ENCODE measurements at places on chromosomes 6 and 20.

DNA sequence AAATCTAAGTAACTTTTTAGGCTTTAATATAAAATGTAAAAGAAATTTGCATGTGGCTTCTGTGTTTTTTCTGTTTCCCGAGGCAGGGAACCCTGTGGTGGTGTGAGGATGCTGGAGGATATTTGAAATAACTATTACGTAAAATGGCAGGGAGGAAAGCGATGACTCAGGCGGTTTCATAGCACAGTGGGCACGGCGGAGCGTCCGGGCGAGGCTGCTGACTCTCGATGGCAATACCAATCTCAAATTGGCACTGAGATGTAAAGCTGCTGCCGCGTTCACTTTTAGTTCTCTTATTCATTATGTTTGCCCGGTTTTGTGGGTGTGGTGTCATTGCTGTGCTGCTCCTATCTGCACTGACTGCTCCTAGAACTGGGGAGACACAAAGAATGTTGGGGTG is 254.3 kb downstream of the THBS2 start:
- no peak for DNase-seq

DNA sequence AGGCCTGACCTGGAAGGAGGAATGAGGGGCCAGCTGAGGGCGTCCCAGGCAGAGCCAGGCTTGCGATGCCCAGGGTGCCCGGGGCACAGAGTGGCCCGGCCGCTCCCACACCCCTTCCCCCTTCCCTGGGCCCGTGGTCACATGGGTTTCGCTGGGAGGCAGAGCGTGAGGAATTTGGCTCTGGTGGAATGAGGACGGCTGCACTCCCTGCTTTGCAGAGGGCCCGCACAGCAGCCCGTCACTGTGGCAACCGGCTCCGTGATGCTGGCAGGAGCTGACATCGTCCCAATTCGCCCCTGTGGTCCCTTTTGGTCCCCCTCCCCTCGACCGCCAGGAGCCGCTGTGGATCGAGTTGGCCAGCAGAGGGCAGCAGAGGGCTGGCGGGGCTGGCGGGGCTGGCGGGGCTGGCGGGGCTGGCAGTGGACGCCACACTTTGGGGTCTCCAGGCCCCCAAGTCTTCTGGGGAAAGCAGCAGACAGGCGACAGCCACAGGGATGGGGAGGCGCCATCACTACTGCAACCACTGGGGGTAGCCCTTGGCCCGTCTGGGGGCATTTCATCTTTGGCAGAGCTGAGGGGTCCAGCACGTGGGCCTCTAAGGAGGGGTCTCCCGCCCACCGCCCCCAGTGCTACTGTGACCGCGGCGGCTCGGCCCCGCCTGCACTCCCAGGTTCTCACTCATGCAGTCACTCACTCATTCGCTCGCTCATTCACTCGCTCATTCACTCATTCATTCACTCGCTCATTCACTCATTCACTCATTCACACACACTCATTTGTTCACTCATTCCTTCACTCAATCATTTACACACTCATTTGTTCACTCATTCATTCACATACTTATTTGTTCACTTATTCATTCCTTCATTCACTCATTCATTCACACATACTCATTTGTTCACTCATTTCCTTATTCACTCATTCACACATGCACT is 49.7 kb upstream of the BHLHE23 start:
- DNase-seq: no peak

DNA sequence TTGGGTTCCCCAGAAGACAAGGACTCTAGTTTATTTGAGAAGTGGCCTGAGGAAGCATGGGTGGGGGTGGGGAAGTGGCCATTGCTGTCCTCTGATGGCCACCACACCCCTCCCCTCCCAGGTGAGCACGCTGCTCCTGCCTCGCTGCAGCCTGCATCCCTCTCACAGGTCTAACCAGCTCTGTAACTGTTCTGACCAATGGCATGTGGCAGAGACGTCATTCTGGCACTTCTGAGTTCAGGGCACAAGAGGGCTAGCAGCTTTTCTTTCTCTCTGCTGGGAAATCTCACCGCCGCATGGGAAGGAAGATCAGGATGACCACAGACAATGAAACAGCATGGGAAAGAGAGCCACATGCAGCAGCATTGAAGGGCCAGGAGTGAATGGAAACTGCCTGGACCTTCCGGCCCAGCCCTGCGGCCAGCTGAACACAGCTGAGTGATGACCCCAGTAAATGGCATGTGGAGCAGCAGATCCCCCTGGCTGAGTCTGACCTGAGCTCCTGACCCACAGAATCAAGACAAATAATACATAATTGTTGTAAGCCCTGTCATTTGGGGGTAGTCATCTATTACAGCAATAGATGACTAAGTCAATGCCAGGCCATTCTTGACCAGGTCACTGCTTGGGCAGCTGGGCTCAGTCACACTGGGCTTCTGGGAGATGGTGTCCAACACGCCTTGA is 179.8 kb downstream of the LINC00237 start:
- no peak for DNase-seq

GRCh38 chr6:15427331-15428070 is 181.6 kb downstream of the JARID2 start:
- DNase-seq: no peak

GRCh38 chr20:10221021-10221420 is 2.4 kb downstream of the SNAP25 start:
- no peak for DNase-seq

GRCh38 chr6:11692451-11693376 is 85.9 kb downstream of the ADTRP start:
- DNase-seq: no peak

DNA sequence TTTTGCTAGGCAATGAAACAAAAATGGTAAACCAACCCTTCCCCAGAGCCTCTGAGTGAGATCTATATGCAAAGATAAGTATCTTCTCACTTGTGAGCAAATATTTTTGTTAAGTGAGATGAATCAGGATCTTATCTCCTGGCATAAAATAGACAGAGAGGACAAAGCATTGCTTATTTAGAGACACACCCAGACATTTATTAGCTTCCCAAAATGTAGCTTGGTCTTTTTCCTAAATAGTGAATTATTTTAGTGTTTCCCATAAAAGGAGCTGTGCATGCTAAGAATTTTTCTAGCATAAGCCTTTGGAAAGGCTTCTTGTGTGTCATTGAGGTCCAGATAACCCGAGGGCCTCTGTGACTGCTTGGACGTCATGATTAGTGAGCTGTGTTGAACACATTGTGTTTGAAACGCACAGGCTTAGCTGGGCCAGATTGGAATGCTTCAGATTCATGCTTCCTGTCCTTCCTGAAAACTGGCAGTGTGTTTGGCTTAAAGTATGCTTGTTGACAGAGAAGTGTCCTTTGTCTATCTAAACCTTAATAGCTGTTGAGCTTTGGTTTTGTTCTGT is 16.5 kb downstream of the MTHFD1L start:
- DNase-seq: no peak

- no peak for DNase-seq
These were observed 434.1 kb upstream of the SOX4 start for GRCh38 chr6:21159465-21159864.

- no peak for DNase-seq
These were observed 48.1 kb downstream of the PSMG4 start for GRCh38 chr6:3306848-3307247.

GRCh38 chr6:39543950-39544349 is 181.3 kb downstream of the KIF6 start:
- DNase-seq: no peak

DNA sequence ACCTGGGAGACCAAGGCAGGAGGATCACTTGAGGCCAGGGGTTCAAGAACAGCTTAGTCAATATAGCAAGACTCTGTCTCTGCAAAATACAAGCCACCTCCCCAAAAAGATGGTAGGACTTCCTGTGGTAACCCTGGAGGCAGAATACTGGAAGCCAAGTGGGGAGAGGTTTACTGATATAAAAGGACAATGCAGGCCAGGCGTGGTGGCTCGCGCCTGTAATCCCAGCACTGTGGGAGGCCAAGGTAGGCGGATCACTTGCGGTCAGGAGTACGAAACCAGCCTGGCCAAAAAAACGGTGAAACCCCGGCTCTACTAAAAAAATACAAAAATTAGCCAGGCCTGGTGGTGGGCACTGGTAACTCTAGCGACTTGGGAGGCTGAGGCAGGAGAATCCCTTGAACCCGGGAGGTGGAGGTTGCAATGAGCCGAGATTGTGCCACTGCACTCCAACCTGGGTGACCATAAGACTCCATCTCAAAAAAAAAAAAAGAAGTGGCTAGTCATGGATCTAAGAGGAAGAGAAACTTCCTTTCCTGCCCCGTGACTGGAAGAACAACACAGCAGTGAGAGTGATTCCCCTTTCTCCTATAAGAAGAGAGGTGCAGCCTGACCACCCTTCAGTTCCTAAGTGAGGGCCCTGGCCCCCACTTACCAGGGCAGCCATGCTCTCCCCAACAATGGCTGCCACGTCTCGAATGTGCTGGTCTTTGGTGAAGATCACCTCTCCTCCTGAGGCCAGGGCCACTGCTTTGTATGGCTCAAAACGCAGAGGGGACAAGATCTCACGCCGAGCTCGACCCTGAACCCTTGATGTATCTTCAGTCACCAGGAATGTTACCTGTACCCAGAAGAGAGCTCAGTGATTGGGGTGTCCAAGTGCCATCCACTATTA is 6.2 kb downstream of the SAPCD1 start:
- DNase-seq: no peak

- no peak for DNase-seq
These were observed 41.0 kb downstream of the POU3F2 start for GRCh38 chr6:98875375-98875774.

- no peak for DNase-seq
These were observed 35.2 kb downstream of the DOK5 start for GRCh38 chr20:54510541-54511129.

GRCh38 chr6:154341871-154342270 is 14.7 kb downstream of the IPCEF1 start:
- DNase-seq: no peak

- DNase-seq: no peak
These were observed 83.1 kb downstream of the KCNQ5 start for GRCh38 chr6:72704979-72705378.

DNA sequence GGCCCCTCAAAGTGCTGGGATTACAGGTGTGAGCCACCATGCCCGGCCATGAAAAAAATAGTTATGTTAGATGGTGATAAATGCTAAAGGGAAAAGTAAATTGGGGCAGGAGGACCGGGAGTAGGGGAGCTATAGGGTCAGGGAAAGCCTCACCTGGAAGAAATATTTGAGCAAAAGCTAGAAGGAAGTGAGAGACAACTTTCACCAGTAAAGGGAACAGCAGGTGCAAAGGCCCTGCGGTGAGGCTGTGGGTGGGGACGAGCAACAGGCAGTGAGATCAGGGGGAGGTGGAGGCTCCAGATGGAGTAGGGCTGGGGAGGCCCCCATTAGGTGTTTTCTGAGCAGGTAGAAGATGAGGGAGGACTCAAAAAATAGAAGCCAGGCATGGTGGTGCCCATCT is 16.0 kb downstream of the BCAS4 start:
- DNase-seq: no peak

DNA sequence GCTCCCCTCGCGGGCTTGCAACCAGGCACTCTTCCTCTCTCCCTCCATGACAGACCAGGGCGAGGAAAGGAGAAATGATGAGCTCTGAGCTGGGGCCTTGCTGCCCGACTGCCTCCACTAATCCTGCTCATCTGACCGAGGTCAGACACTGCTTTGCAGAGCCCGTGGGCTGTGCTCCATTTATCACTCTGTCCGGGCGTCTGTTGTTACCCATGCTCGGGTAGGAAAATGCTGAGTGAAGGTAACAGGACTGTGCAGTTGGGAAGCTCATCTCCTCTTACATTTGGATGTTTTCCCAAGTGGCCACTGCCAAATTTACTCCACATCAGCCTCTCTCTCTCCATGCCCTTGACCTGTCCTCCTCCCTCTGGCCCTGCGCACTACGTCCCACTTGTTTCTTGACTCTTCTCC is 14.6 kb downstream of the RPS6KA2 start:
- no peak for DNase-seq

DNA sequence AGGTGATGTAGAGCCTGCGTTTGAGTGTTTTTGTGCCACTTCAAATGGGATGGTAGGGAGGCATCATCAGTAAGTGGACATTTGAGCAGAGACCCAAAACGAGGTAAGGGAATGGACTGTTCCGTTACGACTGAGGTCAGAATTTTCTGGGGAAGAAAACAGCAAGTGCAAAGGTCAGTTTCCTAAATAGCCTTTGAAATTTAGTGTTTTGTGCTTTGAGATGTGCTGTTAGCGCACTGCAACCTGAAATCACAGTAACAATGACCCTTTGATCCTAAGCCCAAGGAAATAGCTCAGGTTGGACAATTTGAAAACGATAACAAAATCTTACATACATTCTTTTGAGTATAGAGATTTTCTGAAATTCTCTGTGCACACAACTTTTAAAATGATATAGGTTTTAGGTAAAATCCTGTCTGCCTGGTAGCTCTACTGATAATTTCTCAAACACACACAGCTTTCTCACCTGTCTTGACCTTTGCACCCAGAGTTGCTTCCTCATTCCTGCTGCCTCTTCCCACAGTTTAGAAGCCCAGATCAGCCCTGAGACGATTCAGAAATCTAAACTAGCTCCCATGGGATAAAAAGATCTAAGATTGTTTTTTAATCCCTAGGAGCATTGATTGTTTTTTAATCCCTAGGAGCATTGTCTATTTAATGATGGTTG is 22.1 kb downstream of the DCBLD1 start:
- DNase-seq: no peak

GRCh38 chr6:14546036-14546435 is 428.5 kb downstream of the CD83 start:
- DNase-seq: no peak

DNA sequence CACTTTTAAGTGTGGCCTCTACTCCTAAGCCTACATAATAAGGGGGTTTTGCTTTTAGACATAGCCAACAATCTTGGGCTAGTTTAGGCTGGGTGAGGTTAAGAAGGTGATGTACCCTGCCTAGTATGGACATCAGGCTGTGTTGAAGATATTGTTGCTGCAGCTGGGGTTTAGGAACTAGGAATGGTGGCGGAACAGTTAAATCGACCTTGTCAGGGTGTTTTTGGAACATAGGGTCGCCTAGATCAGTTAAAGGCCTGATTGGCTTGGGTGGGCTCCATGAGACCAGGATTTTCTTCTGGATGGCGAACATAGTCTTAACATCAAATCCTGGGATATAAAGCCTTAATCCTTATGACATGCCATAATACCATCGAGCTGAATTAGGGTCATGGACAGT is 156.1 kb downstream of the TRIM27 start:
- no peak for DNase-seq

Measured in NCI-H1417 treated with DMSO at 0.1 percent for 48 hours (cell line).